ENCODE measurements at places on chromosomes 12 and 14. TPM values are rescaled to one million over a fixed set of nuclear protein-coding genes. Genes with fewer than 3 reads are reported as not detected.

- H3K36me3 ChIP-seq, result no peaks in the 10 kb centered on the region
- H3K4me3 ChIP-seq, result no peak overlapping the region
- H3K27ac ChIP-seq, result no peak overlapping the region
- H3K4me1 ChIP-seq, result no peaks in the 10 kb centered on the region
- DNase-seq, result no peak
- no peaks in the 10 kb centered on the region for H3K27me3 ChIP-seq
These were observed 227.5 kb upstream of the ABCD2 start for GRCh38 chr12:39846971-39847650.

- no peak for DNase-seq
- H3K4me3 ChIP-seq, result no peak overlapping the region
- no peaks in the 10 kb centered on the region for H3K36me3 ChIP-seq
- H3K27ac ChIP-seq, result no peak overlapping the region
These were observed 9.1 kb upstream of the CDC42BPB start for GRCh38 chr14:103066399-103066798.

DNA sequence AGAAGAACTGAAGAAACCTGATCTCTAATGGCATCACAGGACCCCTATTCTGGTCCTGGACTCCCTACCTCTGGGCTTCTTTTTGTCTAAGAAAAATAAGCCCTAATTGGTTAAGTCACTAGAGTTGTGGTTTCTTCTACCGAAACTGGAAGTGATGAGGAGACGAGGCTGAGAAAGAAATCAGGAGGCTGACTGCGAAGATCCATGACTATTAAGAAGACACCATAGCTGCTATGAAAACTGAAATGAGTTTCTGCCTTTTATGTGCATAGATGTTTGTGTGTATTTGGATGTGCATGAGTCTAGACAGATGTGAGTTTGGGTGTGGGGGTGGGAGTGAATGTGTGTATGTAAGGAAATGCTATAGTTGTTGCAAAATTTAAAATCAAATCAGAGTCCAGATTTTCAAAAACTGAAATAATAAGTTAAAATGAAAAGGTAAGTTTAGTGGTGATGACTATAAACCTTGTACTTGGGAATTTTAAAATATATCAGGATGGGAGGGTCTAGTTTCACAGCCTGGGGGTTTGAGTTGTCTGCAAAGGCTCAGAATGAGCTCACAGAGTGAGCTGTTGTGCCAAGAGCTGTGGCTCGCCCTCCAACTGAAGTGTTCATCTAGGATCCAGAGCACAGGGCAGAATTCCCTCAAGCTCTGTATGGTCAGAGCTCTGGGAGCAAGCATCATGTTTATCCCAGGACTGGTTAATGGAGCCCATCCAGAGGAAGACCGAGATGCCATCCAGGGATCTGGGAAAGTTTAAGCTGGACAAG, 94.9 kb downstream of the VCPKMT start:
- H3K27me3 ChIP-seq, result no peaks in the 10 kb centered on the region
- no peak for DNase-seq
- no peak overlapping the region for H3K27ac ChIP-seq
- no peak overlapping the region for H3K4me3 ChIP-seq
- H3K36me3 ChIP-seq, result no peaks in the 10 kb centered on the region

DNA sequence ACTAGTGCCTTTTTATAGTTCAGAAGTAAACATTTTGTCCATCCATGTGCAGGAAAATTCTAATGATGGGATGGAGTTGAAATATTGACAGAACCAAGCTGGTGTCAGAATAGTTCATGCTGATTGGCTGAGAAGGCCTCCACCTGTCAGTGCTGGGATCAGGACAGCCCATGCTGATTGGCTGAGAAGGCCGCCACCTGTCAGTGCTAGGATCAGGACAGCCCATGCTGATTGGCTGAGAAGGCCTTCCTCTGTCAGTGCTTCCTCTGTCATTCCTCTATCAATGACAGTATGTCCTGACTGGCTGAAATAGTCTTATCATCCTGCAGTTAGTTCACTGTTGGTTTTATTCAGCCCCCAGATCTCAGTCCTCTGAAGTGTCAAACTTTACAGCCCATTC, 95.7 kb downstream of the PPP2R5C start:
- no peak for DNase-seq
- no peak overlapping the region for H3K4me3 ChIP-seq
- H3K27me3 ChIP-seq, result no peaks in the 10 kb centered on the region
- peaks cover 8% of the 10 kb centered on the region for H3K36me3 ChIP-seq
- H3K4me1 ChIP-seq, result peaks cover 15% of the 10 kb centered on the region
- H3K27ac ChIP-seq, result no peak overlapping the region

GRCh38 chr12:103505371-103506236, 9.8 kb upstream of the C12orf42 start:
- no peaks in the 10 kb centered on the region for H3K4me1 ChIP-seq
- no peak overlapping the region for H3K27ac ChIP-seq
- no peak for DNase-seq
- H3K36me3 ChIP-seq, result no peaks in the 10 kb centered on the region

DNA sequence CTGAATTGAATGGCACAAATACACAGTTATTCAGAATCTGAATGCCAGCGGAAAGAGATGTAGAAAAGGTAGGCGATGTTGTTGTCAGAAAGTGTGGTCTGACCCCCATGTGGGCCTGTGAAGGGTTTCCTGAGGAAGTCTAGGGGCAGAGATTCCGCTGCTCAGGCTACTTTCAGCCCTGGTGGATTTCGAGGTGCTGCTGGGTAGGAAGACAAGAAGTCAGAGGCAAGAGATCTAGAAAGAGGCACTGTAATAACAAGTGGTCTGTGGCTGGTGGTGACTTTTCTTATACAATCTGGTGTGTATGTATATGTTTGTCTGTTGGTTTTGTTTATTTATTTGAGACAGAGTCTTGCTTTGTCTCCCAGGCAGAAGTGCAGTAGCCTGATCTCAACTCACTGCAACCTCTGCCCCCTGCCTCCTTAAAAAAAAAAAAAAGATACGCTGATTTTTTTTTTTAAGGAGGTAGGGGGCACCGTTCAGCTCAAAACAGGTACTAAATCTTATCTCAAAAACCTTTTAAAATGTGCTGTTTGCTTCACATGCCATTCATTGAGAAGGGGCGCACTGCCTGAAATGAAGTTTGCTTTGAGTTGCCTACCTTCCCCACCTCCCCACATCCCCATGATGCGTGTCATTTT, 27.1 kb upstream of the MANSC4 start:
- H3K27me3 ChIP-seq, result peaks cover 4% of the 10 kb centered on the region
- no peak overlapping the region for H3K4me3 ChIP-seq
- no peak for DNase-seq
- H3K36me3 ChIP-seq, result no peaks in the 10 kb centered on the region

GRCh38 chr12:67078957-67079356, 190.2 kb upstream of the CAND1 start:
- no peaks in the 10 kb centered on the region for H3K4me1 ChIP-seq
- no peak for DNase-seq
- no peaks in the 10 kb centered on the region for H3K36me3 ChIP-seq
- no peak overlapping the region for H3K4me3 ChIP-seq
- H3K27me3 ChIP-seq, result peaks cover 3% of the 10 kb centered on the region
- H3K27ac ChIP-seq, result no peak overlapping the region

DNA sequence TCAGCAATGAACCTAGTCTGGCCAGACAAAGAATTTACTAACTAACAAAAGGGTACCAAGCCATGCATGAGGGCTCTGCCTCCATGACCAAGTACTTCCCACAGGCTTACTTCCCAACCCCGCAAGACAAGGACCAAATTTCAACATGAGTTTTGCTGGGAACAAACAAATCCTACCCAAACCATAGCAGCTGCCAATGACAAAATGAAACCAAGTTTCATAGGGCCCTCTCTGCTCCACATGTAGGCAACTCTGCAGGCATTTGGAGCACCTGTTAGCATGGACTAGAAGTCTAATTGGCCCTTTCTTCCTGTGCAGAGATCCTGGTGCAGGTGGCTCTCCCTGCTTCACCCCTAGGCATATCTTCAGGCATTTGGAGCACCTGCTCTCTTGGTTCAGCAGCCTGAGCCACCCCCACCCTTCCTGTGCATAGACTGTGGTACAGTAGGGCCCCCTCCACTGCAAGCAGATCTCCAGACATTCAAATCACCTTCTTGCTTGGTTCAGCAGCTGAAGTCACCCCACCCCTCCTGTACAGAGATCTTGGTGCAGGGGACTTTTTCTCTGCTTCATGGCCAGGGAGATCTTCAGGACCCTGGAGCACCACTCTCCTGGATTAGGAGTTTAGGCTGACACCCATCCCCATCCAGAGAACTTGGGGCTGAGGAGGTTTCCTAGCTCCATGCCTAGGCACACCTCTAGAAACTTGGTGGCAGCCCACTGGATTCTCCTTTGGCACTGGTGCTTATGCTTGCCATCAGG, 308.7 kb downstream of the RPAP3 start:
- DNase-seq, result no peak
- no peak overlapping the region for H3K4me3 ChIP-seq
- H3K4me1 ChIP-seq, result peaks cover 20% of the 10 kb centered on the region
- no peaks in the 10 kb centered on the region for H3K27me3 ChIP-seq
- no peaks in the 10 kb centered on the region for H3K36me3 ChIP-seq

DNA sequence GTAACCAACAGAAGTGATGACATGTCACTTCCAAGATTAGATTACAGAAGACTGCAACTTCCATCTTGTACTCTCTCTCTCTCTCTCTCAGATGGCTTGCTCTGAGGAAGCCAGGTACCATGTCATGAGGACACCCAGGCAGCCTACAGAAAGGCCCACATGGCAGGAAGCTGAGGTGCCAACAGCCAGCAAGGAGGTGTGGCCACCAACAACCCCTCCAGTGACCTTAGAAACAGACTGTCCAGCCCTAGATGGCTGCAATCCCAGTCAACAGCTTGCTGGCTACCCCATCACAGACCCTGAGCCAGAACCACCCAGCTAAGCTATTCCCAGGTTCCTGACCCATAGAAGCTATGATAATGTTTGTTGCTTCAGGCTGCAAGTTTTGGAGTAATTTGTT, 178.4 kb downstream of the ITPR2 start:
- no peak overlapping the region for H3K4me3 ChIP-seq
- H3K4me1 ChIP-seq, result no peaks in the 10 kb centered on the region
- no peak overlapping the region for H3K27ac ChIP-seq

DNA sequence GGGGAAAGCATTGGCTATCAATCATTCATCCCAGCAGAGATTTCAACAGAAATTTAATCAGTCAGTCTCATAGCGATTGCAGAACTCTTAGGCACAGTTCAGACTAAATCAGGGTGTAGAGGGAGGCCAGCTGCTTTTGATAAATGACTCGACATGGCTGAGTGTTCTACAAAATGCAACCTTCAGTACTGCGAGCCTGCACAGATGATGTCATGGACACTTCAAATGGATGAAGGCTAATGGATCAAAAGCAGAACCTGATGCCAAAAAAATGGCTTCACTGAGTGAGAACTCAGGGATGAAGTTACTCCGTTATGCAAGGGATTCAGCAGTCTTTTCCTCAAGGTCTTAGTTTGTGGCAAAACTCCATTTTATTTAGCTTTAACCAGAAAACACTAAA, 167.3 kb downstream of the DACT1 start:
- no peak for DNase-seq
- no peak overlapping the region for H3K4me3 ChIP-seq
- H3K36me3 ChIP-seq, result no peaks in the 10 kb centered on the region
- H3K27ac ChIP-seq, result no peak overlapping the region

DNA sequence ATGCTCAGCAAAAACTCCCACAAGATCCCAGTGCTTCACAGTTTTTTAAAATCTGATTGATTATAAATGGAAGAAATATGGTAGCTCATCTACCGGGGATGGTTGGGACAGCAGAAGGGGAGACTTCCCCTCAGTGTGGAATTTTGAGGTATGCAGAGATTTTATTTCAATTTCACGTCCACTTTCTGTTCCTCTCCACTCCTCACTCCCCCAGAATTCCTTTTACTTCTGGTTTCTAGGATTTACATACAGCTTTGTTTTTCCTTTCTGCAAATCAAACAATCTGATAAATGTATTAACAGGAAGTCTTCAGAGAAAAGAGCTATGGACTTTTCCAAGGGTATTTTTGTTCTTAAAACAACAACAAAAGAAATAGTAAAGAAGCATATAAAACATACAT, 181.5 kb upstream of the ARHGAP5 start:
- no peaks in the 10 kb centered on the region for H3K36me3 ChIP-seq
- H3K27me3 ChIP-seq, result no peaks in the 10 kb centered on the region
- no peak for DNase-seq
- no peak overlapping the region for H3K27ac ChIP-seq
- no peaks in the 10 kb centered on the region for H3K4me1 ChIP-seq

GRCh38 chr12:48773686-48774085, 15.2 kb downstream of the ADCY6 start:
- no peak overlapping the region for H3K27ac ChIP-seq
- H3K36me3 ChIP-seq, result no peaks in the 10 kb centered on the region
- no peak for DNase-seq
- no peaks in the 10 kb centered on the region for H3K27me3 ChIP-seq

GRCh38 chr12:101784376-101784775, 45.1 kb upstream of the SYCP3 start:
- H3K36me3 ChIP-seq, result peaks cover 53% of the 10 kb centered on the region
- H3K4me3 ChIP-seq, result no peak overlapping the region
- no peak overlapping the region for H3K27ac ChIP-seq
- DNase-seq, result no peak

- H3K27ac ChIP-seq, result no peak overlapping the region
- no peaks in the 10 kb centered on the region for H3K36me3 ChIP-seq
- no peak overlapping the region for H3K4me3 ChIP-seq
- no peak for DNase-seq
These were observed 227.3 kb downstream of the DPF3 start for GRCh38 chr14:72666610-72667009.

GRCh38 chr14:24298892-24299254, 707 bp downstream of the DHRS1 start:
- peak overlapping the region; percentile 82 for H3K27ac ChIP-seq
- H3K27me3 ChIP-seq, result no peaks in the 10 kb centered on the region
- DNase-seq, result no peak

DNA sequence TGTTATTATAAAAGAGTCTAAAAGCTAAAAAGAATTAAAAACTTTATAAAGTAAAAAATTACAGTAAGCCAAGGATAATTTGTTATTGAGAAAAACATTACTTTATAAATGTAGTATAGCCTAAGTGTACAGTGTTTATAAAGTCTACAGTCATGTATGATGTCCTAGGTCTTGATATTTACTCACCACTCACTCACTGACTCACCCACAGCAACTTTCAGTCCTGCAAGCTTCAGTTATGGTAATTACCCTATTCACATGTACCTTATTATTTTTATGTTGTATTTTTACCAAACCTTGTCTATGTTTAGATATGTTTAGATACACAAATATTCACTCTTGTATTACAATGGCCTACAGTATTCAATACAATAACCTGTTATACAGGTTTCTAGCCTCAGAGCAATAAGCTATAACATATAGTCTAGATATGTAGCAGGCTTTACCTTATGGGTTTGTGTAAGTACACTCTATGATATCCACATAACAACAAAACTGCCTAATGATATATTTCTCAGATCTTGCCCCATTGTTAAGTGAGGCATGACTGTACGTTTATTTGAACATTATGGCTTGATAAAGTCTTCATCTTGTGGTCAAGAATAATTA, 113.7 kb upstream of the KITLG start:
- H3K4me1 ChIP-seq, result no peaks in the 10 kb centered on the region
- DNase-seq, result no peak
- no peak overlapping the region for H3K4me3 ChIP-seq
- no peaks in the 10 kb centered on the region for H3K27me3 ChIP-seq
- no peaks in the 10 kb centered on the region for H3K36me3 ChIP-seq
- no peak overlapping the region for H3K27ac ChIP-seq

The ABCD2 gene
- 0.52 TPM for total RNA-seq

The DHRS1 gene
- total RNA-seq, result 24.9 TPM

The OR4E2 gene
- not detected for total RNA-seq

The CEP290 gene
- 10.8 TPM for total RNA-seq

The PROX2 gene
- total RNA-seq, result 0.08 TPM

The TBX3 gene
- total RNA-seq, result 48.1 TPM

The CPNE6 gene
- not detected for total RNA-seq

All from left lung (tissue), 14 donors.